ENCODE measurements at places on chromosomes 16 and 17.

GRCh38 chr16:84759061-84759460 is 59.3 kb downstream of the USP10 start:
- peak; percentile 81 for DNase-seq

DNA sequence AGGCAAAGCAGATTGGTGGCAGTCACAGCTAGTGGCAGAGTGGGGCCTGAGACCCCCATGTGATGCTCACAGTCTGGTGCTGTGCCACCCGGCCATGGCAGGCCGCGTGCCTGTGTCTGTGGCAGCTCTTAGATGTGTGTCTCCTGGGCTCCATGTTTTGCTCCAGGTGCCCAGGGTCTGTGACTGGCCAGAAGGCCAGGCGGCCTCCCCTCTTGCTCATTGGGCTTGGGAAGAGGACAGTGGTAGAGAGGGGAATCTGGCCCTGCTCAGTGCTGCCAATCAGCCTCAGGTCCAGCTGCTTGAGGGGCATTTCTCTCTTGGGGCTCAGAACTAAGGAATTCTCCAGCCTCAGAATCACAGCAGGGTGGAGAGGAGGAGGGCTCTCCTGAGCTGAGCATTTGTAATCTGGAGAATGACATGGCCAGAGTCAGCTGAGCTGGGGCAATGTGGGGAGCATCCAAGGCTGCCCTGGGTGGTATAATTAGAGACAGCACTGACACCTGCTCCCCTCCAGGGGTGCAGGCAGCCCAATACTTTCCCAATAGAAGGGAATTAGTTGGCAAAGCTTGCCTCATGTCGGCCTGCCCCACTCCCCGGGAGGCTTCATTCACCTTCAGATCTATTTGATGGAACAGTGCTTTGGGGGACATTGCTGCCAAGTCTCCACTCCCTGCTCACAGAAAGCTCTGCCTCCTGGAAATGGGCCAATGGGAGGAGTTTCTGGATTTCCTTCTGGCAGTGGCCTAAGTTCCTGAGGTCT is 2.7 kb upstream of the LASP1NB start:
- DNase-seq = peak; percentile 69

- DNase-seq = no peak
Measured at GRCh38 chr17:79372470-79373238, 238.2 kb downstream of the RBFOX3 start.

GRCh38 chr16:49921791-49922456 is 66.0 kb upstream of the ZNF423 start:
- DNase-seq = peak; percentile 80

DNA sequence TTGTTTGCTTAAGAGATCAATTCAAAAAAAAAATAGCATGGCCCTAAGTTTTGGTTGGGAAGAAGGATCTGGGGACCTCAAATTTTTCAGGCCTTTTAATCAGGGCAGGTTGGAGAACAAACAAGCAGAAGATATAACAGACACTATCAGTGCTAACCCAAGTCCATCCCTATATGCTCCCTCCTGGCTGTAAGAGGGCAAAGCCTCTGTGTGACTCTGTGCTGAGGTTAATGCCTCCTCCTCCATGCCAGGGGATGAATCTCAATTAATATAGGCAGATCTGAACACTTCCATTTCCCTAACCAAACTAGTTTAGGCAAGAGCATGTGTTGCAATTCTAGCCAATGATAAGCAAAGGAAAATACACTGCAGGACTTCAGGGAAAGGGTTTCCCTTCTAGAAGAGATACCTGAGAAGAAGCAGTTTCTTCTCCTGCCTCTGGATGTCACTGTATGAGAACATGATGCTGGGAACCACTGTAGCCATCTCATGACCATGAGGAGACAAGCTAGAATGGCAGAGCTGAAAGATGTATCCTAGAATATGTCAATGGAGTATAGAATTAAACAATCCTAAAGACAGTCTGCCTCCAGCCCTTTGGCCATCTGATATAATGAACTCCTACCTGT is 76.0 kb downstream of the CHD9NB start:
- DNase-seq = peak; percentile 47

DNA sequence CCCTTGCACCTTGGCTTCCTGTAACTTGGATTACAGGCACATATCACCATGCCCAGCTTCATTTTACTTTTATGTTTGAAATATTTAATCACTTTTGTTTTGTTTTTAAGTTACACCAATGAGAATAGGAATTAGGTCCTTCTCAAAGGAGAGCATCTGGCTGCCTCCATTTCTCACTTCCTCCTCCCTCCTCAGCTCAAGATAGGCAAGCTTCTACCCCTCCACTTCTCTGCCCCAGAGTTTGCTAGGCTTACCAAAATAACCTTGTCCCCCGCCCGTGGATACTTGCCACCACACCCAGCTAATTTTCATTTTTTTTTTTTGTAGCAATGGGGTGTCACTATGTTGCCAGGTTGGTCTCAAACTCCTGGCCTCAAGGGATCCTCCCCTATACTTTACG is 17.9 kb downstream of the GABARAPL2 start:
- DNase-seq = no peak

- peak; percentile 78 for DNase-seq
Measured at GRCh38 chr17:66829386-66829864, 5.5 kb upstream of the CACNG5 start.

DNA sequence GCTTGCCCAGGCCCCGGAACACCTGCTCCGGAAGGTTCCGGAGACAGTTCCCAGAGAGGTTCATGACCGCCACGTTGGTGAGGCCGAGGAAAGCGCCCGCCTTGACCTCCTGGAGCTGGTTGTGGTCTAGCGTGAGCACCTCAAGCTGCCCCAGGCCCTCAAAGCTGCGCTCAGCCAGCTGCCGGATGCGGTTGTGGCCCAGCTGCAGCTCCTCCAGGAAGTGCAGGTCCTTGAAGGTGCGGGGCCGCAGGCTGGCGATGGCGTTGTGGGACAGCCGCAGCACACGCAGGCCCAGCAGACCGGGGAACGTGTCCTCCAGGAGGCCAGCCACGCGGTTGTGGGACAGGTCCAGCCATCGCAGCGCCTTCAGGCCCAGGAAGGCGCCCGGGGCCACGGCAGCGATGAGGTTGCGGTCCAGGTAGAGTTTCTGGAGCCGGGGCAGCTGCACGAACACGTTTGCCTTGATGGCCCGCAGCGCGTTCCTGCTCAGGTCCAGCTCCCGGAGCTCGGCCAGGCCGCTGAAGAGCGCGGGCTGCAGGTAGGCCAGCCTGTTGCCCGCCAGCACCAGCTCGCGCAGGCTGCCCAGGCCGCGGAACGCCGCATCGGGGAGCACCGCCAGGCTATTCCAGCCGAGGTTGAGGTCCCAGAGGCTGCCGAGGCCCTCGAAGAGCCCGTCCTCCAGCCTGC is 2.1 kb downstream of the IGFALS start:
- DNase-seq = no peak

DNA sequence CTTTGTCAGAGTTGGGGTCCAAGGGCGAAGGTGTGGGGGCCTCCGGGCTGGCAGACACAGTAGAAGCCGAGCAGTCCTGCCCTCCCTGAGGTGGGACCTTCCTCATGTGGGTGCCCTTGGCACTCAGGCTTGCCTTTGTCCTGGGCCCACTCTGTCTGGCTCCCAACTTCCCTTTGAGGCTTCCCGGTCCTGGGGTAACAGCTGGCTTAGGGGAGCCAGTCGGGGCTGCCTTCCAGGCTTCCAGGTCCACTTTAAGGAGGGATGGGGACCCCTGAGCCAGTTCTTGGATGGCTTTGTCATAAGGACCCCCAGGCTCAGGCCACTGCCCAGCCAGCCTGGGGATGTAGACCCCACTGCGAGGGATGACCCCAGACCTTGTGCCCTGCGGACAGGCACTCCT is 7.8 kb downstream of the GAS2L2 start:
- DNase-seq = no peak

DNA sequence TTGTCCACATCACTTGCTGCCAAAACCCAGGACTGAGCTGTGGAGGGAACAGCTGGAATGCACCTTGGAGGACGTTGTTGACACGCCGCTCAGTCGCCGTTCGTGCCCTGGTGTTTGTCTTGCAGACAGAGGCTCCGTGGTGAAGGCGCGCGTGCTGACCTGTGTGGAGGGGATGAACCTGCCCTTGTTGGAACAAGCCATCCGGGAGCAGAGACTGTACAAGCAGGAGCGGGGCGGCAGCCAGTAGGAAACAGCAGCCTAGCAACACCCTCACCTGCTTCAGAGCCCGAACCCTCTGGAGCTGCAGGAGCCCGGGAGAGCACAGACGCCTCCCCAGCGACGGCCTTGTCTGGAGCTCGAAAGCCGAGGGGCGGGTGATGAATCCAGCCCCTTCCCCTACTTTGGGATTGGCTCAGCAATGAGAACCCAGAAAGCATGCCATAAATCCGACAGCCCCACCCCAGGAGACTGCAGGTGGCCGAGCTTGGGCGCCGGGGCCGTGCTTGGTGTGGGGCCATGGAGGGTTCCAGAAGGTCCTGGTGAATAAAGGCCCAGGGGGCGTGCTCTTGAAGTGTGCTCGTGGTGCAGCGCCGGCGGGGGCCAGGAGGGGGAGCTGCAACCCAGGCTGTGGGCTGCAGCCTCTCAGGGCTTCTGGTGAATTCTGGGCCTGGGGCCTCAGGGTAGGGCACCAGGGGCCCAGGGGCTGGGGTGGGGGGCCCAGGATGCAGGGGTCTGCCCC is 470 bp upstream of the CDK3 start:
- DNase-seq = peak; percentile 51

- no peak for DNase-seq
Measured at GRCh38 chr17:50920041-50920410, 53.9 kb upstream of the TOB1 start.

GRCh38 chr17:67441896-67442219 is 64.8 kb downstream of the PITPNC1 start:
- DNase-seq = no peak

GRCh38 chr17:73261952-73262675 is 434 bp upstream of the CPSF4L start:
- no peak for DNase-seq

Measured in lung microvascular endothelial cell (primary cell).